ELR (cell line): ENCODE measurements at places on chromosomes 6 and 20.

DNA sequence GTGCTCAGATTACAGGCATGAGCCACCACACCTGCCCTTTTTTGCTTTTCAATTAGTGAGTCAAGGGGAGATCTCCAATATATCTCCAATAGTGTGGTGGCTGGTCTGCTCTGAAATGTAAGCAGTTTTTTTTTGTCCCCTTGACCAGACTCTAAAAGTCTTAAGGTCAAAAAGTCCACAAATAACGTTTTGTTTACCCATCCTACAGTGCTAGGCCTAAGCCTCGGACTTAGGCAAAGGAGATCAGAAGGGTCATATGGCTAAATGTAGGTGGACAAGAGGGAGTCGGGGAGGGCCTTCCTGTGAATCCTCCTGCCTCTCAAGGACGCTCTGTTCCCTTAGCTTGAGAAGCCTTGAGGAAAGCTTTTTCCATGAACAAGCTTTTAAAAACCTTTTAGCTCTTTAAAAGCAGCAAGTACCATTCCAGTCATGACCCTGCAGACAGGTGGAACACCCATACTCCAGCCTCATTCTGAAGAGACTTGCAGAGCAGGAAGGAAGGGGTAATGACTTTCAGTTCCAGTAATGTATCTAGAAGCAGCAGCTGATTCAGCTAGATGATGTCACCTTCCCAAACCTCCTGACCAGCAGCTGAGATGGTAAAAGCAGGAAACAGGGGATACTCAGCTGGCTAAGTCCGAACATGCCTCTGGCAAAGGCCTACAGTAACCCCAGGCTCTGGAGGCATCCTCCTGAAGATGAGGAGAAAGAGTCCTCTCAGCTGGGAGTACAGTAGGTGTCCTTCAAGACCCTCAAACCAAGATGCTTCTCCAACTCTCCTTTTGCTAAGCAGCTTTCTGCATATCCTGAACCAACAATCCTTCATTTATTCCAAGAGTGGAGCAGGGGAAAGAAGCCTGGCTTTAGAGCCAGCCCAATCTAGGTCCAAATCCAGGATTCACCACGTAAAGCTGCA lies 23.6 kb downstream of the BCL2L1 start:
- DNase-seq = peak; percentile 97

DNA sequence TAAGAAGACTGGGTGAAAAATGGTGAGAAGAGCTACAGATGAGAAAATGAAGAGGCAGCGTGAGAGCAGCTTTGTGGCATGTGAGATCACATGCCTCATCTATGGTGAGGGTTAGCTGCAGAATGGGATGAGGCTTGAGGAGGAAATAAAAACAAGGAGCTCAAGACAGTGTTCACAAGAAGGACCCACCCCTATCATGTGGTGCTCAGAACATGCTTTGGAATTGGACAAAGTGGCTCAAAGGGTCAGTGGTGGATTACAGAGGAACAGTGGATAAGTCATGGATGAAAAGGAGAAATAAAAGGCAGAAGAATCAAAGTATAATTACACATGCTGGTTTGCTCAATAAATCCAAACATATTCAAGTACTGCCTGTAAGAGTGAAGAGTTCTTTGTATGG lies 126.9 kb upstream of the UST start:
- DNase-seq = no peak

GRCh38 chr6:45870531-45870930 lies 145.1 kb downstream of the CLIC5 start:
- no peak for DNase-seq

- DNase-seq = no peak
These were observed 1.5 kb downstream of the ANKS1A start for GRCh38 chr6:34890533-34890925.

DNA sequence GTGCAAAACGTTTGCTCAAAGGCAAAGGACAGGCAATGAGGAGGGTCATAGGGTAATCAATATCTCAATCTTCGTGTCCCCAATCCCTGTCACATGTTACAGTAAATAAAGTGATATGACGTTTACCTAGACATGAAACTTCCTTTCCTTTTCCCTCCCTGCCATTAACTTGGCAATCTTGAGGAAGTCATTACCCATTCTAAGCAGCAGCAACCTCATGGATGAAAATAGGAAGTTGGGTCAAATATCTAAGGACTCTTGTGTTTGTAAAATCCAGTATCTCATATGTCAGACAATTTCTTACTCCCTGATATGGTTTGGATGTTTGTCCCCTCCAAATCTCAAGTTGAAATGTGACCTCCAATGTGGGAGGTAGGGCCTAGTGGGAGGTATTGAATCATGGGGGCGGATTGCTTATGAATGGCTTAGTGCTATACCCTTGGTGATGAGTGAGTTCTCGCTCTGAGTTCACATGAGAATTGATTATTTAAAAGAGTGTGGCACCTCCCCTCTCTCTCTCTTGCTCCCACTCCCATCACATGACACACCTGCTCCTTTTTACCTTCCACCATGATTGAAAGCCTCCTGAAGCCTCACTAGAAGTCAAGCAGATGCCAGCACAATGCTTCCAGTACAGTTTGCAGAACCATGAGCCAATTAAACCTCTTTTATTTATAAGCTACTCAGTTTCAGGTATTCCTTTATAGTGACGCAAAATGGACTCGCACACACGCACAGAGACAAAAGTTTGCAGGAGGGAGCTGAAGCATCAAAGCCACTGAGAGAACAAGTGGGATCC lies 545.9 kb upstream of the JARID2 start:
- no peak for DNase-seq

DNA sequence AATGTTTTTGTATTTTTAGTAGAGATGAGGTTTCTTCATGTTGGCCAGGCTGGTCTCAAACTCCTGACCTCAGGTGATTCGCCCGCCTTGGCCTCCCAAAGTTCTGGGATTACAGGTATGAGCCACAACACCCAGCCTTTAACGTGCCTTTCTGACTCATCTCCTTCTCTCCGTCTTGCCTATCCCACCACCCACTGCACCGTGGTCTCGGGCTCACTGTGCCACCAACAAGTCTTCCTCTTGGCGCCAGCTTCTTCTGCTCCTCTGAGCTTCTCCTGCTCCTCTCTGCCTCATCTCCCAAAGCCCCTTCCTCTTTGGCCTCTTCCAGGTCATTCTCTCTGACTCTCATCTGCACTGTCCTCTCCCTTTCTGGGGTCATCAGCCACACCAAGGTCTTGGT lies 41.0 kb downstream of the TMEM242 start:
- no peak for DNase-seq

- DNase-seq = no peak
These were observed 24.2 kb upstream of the IRF4 start for GRCh38 chr6:367298-367794.

DNA sequence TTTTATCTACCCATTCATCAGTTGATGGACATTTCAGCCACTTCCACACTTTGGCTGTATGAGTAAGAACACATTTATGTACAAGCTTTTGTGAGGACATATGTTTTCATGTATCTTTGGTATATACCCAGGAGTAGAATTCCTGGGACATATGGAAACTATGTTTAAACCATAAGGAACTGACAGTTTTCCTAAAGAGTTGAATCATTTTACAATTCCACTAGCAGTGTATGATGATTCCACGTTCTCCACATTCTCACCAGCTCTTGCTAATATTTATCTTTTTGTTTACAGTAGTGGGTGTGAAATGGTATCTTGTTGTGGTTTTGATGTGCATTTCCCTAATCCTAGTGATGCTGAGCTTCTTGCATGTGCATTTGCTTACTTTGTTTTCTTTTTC lies 338.1 kb downstream of the PLCB1 start:
- no peak for DNase-seq

- no peak for DNase-seq
These were observed 29.1 kb upstream of the SASH1 start for GRCh38 chr6:148313488-148313887.

DNA sequence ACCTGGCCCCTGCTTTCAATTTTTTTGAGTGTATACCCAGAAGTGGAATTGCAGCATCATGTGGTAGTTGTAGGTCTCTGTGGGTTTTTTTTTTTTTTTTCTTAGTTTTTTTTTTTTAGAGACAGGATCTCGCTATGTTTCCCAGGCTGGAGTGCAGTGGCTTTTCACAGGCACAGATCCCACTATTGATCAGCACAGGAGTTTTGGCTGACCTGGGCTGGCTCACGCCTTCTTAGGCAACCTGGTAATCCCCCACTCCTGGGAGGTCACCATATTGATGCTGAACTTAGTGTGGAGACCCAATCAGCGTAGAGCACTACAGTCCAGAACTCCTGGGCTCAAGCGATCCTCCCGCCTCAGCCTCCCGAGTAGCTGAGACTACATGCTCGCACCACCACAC lies 25.9 kb downstream of the MTO1 start:
- DNase-seq = no peak

- no peak for DNase-seq
These were observed 257.3 kb upstream of the NT5E start for GRCh38 chr6:85192596-85192995.

GRCh38 chr6:60867548-60867947 lies 1418.5 kb downstream of the KHDRBS2 start:
- no peak for DNase-seq
